A549 treated with ZK216348 at 1 μM for 4 hours (cell line): ENCODE measurements at places on chromosomes 13 and 19. TPM values are rescaled to one million over a fixed set of nuclear protein-coding genes. Genes with fewer than 3 reads are reported as not detected.

Gene CYP4F12
- 1.8 to 2.7 TPM (median 2.1 TPM) in 5 replicates for total RNA-seq

Gene EDNRB
- total RNA-seq, result not detected in 5 replicates

Gene DACH1
- not detected in 5 replicates for total RNA-seq

Gene ZFP36
- 102 to 201 TPM (median 151 TPM) in 5 replicates for total RNA-seq

Gene ZNF583
- 1.8 to 3.0 TPM (median 2.3 TPM) in 5 replicates for total RNA-seq

Gene CEACAM19
- 6.6 to 13.0 TPM (median 10.0 TPM) in 5 replicates for total RNA-seq

Gene MYBPC2
- total RNA-seq, result not detected in 5 replicates

Gene CCNA1
- total RNA-seq, result 0.21 to 0.46 TPM (median 0.25 TPM) in 5 replicates

Gene LRRC4B
- 0.38 to 0.68 TPM (median 0.58 TPM) in 5 replicates for total RNA-seq

Gene ZNF154
- total RNA-seq, result not detected in 5 replicates

Gene ZBTB32
- total RNA-seq, result not detected in 5 replicates

Gene PPP1R13L
- total RNA-seq, result 28.2 to 49.5 TPM (median 33.1 TPM) in 5 replicates

Gene KCNRG
- total RNA-seq, result 0.41 to 1.0 TPM (median 0.59 TPM) in 5 replicates

Gene PRTN3
- total RNA-seq, result 0.24 to 0.64 TPM (median 0.34 TPM) in 3 of 5 replicates, not detected in the others

Gene PLVAP
- total RNA-seq, result not detected in 5 replicates

Gene CNOT3
- total RNA-seq, result 51.6 to 72.5 TPM (median 70.4 TPM) in 5 replicates

Gene SYCN
- not detected in 5 replicates for total RNA-seq

Gene IGFL4
- total RNA-seq, result 0.24 to 0.65 TPM (median 0.39 TPM) in 5 replicates

Gene KLK2
- total RNA-seq, result 0.27 TPM in 1 of 5 replicates, not detected in the others

Gene CBY2
- total RNA-seq, result not detected in 5 replicates

Gene CASP14
- total RNA-seq, result not detected in 5 replicates

Gene FAAP24
- 13.9 to 16.1 TPM (median 15.6 TPM) in 5 replicates for total RNA-seq

Gene LILRB4
- total RNA-seq, result not detected in 5 replicates
